Fibroblast of lung (primary cell): ENCODE measurements at places on chromosomes 2 and 18. TPM values are rescaled to one million over a fixed set of nuclear protein-coding genes. Genes with fewer than 3 reads are reported as not detected.
A peak's percentile ranks its signal among the peaks of the same experiment; 100 is the strongest.

The EML6 gene
- polyA plus RNA-seq = 0.24 and 0.34 TPM in 2 replicates

The ZFP36L2 gene
- polyA plus RNA-seq = 26.7 and 29.6 TPM in 2 replicates

The MPP4 gene
- 2.7 and 4.4 TPM in 2 replicates for polyA plus RNA-seq

DNA sequence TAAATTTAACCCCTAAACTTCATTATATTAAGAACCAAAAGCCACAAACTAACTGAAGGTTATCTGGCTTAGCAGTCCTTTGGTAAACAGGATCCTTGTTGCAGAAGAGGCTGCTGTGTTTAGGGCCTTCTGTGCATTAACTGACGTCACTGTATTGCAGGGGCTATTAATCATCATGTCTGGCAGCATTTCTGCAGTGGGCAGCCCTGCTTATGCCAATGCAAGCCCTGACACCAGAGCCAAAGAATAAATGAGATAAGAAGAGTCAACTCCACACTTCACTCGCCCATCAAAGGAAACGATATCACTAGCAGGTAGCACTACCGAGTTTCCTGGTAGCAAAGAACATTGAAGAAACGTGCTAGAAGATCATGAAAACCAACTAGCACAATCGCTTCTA, 110.6 kb downstream of the PLEKHM3 start:
- no peak for DNase-seq

DNA sequence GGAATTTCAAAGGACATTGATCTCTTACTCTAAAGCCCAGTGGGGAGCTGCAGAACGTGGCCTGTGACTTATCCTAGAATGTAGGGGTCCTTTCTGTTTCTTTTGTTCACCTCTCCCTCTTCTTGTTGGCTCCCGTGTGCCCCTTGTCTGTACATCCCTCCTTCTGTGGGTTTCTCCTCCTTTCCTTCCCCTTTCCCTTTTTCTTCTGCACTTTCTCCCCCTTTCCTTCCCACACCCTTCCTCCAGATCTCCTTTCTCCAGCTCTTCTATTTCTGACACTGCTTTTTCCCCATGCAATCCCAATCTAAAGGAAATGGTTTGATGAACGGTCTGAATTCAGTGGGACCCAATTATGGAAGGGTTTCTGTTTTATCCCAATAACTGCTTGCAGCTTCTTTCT, 35.5 kb upstream of the MAPRE3 start:
- no peak for DNase-seq

DNA sequence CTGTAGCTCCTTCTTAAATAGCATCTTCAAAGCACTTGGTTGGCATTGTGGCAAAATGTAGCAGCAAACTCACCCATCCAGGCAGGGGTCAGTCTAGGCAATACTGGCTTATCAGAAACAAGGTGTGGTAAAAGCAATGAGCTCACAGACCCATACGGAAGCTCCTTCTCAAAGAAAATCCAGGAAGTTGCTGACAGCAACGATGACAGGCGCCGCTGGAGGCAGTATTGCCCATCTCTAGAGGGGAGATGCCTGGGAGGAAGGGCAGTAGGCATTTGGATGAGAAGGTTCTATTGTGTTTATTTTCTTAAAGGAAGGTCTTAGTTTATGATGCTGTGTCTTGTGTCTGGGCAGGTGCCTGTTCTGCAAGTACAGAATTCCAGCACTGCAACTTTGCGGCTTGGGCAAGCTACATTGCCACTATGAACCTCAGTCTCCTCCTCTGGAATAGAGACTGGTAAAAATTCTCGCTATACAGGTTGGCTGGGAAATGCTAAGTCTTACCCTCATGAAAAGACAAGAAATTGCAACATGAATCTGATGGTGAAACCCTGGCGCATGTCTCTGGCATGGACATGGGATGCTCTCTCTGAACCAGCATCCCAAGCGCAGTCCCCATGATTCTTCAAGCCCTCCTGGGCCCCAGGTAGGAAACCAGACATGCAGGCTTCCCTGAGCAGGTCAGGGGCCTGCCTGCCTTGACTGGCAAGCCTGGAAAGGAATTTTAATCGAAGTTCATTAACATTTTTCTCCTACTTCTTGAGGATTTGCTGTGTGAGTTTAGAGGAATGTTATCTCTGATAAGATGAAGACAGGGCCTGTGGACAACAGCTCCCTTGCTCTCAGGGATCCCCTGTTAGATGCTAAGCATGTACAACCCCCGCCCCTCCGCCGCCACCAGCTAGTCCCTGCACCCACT, 156.0 kb downstream of the TFCP2L1 start:
- peak; percentile 17 for DNase-seq

DNA sequence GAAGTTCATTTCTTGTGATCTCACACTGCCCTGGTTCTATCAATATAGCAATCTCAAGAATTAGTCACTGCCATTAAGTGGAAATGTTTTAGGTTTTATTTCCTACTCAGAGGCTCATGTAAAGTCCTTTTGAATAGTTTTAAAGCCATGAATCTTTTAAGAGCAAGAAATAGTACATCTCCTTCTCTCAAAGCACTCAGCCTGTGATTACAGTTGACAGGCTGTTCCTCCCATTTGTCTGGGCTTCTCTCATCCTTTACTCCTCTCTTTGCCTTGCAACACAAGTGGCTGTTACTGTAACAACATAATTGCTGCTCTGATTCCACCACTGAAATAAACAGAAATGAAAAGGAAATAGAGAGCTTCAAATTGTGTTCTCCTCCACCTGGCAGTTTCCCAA, 18.4 kb downstream of the GRP start:
- DNase-seq = no peak

GRCh38 chr2:11967946-11968465, 221.6 kb downstream of the LPIN1 start:
- peak; percentile 86 for DNase-seq

DNA sequence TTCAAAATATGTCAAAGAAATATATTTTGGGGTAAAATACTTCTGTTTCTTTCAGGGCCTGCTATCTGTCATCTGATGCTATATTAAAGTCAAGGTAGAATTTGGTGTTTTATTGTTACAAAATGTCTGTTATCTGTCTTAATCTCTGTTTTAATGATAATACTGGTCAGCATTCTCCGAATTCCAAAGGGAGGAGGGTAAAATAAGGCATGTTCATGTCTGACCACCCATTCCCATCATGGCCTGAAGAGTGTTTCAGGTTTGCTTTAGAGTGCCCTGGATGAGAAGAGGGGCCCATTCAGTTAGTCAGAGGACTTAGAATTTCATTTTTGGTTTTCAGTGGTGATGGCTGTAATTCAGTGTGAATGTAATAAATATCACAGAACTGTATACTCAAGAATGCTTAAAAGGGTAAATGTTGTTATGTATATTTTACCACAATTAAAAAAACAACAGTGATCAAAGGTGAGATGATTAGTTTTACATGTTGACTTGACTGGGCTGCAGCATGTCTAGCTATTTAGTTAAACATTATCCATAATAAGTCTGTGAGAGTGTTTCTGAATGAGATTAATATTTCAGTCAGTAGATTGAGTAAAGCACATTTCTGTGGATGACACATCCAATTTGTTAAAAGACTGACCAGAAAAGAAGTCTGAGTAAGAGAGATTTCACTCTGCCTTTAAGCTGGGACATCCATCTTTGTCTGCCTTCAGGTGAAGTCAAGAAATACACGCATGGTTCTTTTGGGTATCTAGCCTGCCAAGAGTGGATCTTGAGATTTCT, 467.9 kb upstream of the SYT4 start:
- DNase-seq = no peak
